ENCODE measurements at places on chromosomes 5 and 9.

GRCh38 chr9:91776409-91777291 lies 173.4 kb downstream of the ROR2 start:
- DNase-seq = no peak

DNA sequence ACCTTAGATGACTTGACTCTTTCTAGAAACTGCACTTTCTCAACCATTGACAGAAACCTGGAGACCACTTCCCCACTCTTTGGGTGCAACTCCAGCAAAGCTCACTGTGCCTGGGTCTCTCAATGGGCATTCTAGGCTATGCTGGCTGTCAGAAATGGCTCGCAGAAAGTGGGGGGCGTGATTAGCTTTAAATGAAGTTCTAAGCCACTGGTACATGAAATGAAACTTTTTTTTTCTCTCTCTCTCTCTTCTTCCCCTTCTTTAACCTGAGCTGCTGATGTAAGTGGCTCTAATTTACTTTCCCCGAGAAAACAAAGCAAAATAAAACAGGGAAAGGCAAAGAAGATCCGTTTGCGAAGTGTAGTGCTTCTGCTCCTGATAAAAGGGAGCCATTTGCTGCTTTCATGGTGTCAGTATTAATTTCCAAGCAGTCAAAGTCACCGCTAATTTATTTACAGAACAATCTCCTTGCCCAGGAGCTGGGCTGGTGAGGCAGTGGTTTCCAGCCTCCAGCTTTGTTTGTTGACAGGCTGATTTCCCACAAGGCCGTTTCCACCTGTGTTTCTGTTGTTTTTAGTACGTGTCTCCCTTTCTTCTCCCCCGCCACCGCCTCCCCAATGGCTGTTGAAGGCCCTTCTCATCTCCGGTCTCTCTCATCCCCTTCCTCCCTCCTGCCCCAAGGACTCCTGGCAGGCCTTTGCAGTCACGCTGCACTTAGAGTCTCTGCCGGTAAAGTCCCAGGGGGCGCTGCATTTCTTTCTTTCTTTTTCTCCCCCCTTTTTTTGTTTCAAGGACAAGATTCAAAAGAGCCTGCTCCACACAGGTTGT lies 422.9 kb downstream of the EBF1 start:
- DNase-seq = no peak

DNA sequence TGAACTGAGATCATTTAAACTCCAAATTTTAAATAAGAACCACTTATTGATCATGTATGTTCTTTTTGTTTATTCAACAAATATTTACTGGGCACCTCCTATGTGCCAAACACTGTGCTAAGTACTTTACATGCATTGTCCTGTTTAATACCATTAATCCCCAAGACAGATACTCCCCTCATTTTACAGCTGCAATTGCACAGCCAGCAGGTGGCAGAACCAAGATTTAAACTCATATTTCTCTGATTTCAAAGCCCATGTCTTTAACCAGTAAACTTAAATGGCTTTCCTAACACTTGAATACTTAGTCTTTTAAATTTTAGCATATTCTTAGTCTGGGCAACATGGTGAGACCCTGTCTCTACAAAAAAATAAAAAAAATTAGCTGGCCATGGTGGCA lies 43.4 kb upstream of the KIAA1958 start:
- no peak for DNase-seq

DNA sequence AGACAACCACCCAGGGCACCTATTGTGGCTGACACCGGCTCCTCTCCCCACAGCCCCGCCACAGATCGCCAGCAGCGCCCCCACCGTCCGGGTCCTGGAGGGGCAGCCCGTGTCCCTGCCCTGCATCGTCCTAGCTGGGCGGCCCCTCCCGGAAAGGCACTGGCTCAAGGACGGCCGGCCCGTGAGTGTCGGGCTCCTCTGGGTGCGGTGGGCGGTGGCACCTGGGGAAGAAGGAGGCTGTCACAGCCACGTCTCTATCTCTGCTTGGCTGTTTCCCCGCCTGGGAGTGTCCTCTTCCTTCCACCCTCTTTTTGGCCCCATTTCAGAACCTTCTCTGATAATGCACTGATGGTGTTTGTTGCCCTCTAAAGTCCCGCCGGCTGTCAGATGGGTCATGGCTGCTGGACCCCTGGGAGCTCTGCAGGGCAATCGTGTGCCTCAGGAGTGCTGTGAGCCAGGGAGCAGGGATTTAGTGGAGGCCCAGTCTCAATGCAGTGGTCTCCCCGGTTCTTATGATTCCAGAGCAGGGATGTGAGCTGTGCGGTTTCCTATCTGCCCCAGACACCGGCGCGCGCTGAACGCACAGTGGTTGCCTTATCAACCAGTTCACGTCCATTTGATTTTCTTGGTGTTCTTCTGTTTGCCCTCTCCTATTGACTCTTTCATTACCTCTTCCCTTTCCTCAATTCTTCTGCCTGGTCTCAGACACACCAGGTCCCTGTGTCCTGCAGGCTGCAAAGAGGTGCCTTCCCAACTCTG lies 55.3 kb downstream of the HMCN2 start:
- no peak for DNase-seq

GRCh38 chr5:56986626-56986947 lies 34.7 kb upstream of the MIER3 start:
- no peak for DNase-seq

GRCh38 chr5:57437976-57438805 lies 44.4 kb downstream of the ACTBL2 start:
- DNase-seq = no peak

DNA sequence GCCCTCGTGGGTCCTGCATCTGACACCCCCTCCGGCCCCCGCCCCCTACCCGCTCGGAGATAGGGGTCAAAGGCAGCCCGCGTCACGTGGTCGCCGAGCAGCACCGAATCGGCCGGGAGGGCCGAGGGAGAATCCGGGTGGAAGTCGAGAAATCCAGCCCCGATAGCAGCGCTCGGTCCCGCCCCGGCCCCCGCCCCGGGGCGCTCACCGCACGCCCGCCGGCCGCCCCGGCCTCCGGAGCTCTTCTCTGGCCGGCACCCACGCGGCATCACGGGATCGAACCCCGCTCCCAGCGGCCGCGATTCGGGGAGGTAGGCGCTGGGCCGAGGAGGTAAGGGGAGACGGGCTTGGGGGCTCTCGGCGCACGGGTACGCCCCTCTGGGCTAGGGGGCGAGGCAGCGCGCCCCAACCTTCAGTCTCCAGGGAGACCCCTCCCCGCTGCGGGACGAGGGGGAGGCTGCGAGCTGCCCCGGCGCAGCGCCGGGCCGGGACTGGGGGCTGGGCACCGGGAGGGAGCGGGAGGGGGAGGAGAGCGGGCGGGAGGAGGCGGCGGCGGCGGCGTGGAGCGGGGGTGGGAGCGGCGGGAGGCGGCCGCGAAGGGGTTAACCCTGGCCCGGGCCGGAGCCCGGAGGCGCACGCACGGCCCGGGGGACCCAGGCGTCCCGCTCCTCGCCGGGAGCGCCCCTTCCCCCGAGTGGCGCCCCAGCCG lies 22.1 kb upstream of the NDST1 start:
- peak; percentile 56 for DNase-seq

GRCh38 chr5:176895831-176896230 lies 3.3 kb downstream of the HK3 start:
- DNase-seq = peak; percentile 10

DNA sequence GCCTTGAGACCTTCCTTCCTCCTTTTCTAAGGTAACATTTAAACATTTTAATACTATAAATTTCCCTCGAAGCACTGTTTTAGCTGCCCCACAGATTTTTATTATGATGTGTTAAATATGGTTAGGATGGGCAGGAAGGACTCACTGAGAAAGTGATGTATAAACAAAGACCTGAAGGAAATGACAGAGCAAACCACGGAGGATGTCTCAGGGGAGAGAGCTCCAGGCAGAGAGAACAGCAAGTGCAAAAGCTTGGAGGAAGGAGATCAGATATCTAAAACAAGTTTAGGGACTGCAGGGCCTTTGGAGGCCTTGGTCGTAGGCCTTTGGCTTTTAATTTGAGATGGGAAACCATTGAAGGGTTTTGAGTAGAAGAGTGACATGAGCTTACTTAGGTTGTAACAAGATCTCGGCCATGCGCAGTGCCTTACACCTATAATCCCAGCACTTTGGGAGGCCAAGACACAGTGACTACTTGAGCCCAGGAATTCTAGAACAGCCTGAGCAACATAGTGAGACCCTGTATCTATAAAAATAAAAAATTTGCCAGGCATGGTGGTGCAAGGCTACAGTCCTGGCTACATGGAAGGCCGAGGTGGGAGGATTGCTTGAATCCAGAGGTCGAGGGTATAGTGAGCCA lies 35.5 kb upstream of the LRRTM2 start:
- no peak for DNase-seq

DNA sequence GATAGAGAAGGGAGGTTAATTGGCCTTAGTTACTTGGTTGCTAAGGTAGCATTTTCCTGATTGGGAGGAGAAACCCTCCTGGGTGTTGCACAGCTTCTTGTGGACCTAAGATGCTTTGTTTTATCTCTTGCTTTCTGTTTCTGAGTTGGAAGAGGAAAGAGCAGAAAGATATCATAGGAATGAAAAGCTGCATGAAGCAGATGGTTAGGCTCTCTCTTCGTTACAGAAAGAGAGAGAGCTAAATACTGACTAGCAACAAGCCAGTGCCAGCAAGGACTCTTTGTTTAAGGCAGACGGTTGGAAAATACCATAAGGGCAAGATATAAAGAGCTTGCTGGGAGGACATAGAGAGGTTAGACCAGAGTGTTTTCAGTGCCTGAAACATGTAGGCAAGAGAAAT lies 103.1 kb downstream of the ATG10 start:
- no peak for DNase-seq

- DNase-seq = no peak
These were observed 168.0 kb upstream of the ZNF618 start for GRCh38 chr9:113707953-113708695.

DNA sequence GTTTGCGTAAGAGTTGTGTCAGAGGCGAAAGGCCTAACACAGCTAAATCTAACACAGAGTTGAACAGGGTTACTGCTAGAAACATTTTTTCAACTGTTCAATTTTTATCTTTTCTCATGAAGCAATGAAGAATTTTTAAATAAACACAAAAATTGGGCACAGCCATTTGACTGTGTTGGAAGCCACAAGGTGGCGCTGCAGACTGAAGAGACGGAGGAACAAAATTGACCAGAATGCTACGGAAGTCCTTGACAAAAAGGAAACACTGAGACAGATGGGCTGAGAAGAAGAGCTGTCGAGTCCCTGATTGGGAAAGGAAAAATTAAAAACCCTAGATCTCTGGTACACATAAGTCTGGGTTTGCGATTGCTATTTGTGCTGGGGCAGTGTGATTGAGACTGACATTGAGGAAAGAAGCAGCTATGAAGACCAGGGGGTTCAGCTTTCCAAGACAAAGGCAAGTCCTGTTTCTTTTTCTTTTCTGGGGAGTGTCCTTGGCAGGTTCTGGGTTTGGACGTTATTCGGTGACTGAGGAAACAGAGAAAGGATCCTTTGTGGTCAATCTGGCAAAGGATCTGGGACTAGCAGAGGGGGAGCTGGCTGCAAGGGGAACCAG lies at the start of gene PCDHB9:
Gene PCDHB9 (plus strand): TSS at position 265 of the 616 bp plus-strand sequence. CDS start 158 bp downstream, at position 423.
- DNase-seq = no peak

DNA sequence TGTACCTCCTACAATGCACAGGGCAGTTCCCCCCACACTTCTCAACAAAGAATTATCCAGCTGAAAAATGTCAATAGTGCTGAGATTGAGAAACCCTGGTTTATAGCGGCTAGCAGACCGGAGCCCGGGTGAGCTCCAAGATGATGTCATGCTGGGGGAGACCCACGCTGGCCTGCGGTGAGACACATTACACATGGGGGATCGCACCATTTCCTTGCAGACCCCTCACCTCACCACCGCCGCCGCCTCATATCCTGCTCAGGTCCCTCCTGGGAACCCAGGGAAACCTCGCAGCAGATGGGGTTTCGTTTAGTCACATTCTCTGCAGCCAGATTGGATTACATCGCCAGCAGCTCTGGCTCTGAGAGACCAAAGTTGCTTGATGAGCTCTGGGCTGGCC lies 14.7 kb upstream of the TNC start:
- DNase-seq = no peak

DNA sequence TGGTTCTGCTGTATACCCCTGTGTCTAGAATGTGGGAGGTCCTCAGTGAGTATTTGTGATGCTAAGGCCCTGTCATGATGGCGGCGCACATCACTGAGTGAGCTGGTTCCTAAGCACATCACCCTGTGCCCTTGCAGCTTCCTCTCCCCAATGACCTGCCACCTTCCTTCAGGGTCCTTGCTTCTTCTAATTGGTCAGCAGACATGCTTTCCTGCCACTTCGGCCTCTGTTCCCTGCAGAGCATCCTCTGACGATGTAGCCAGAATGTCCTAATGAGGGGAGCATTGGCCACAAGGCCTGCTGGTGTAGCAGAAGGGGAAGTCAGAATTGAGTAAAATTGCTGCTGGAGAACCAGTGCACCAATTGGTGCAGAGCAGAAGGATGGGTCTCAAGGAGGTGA lies 31.1 kb upstream of the ANGPTL2 start:
- DNase-seq = no peak

DNA sequence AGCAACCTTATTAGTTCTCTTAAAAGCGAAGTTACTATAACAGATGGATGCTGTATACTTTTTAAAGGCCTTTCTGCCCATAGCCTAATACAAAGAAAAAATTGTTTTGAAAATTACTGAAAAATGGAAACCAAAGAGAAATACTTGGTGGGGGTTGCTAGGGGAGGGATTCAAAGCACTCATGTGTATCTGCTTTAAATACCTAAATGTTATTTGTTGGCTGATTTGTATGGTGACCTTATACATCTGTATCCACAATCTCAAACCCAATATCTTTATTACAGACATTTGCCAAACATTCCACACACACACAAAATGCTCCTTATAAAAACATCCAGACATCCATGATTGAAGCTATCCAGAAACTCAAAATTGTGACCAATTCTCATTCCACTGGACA lies 172.0 kb downstream of the ADAMTS12 start:
- no peak for DNase-seq

DNA sequence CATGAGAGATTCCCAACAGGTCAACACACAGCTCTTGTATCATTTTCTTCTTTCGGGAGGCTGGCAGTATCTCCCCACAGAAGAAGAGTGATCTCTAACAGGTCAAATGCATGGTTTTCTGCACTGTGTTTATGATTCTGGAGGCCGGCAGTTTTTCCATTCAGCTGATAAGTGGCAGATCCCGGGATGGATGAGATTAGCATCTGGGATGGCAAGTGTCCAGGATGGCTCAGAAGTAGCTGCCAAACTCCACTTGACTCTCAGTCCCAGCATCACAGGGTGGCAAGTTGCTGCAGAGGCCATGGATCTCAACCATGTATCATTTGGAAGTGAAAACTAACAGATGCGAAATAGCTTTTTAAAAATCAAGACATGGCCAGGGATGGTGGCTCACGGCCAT lies 97.8 kb upstream of the SLC44A1 start:
- DNase-seq = no peak

- DNase-seq = peak; percentile 75
These were observed 438 bp downstream of the SOX30 start for GRCh38 chr5:157651623-157652376.
